ENCODE measurements at places on chromosomes 13 and 19.

GRCh38 chr13:99265162-99265800 lies 7.1 kb upstream of the GPR18 start:
- no peak for DNase-seq

- DNase-seq, result no peak
Measured at GRCh38 chr13:32857077-32857476, 159.1 kb upstream of the KL start.

DNA sequence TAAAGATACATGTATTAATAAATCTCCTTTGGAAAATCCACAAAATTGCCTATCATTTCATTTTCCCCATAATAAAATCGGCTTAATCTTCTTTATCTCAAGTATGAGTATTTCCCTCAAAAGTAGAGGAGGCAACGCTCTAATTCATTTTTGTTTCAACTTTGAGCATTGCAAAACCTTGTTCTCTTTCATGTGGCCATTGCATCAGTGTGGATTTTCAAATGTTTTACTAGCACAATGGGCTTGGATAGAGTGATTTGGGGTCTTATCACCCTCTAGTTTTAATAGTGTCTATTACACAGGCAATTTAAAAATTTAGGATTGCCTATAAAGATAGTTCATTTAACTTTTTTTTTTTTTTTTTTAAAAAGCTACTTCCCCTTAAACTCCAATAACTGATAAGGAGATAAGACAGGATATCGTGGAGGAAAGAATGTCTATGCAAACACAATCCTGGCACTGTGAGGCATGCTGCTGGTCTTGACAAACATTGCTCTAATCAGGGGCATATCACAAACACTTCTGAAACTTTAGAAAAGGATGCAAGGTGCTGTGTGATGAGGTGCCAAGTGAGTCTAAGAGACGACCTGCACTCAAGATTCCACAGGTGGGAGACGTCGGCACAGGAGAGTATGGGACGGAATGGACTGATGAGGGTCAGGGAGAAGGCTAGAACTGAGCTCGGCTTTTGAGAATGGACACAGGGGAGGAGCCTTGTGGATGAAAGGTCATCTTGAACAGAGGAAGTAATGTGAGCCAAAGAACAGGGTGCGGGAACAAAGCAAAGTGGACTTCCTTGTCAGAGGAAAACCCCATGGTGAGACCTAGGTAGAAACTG lies 199.7 kb downstream of the IRS2 start:
- no peak for DNase-seq

GRCh38 chr19:47881757-47882156 lies 4.4 kb downstream of the SULT2A1 start:
- DNase-seq, result no peak

GRCh38 chr19:14116918-14117578 lies 514 bp downstream of the PRKACA start:
- no peak for DNase-seq

GRCh38 chr19:10898633-10899032 lies 27.3 kb downstream of the CARM1 start:
- no peak for DNase-seq

DNA sequence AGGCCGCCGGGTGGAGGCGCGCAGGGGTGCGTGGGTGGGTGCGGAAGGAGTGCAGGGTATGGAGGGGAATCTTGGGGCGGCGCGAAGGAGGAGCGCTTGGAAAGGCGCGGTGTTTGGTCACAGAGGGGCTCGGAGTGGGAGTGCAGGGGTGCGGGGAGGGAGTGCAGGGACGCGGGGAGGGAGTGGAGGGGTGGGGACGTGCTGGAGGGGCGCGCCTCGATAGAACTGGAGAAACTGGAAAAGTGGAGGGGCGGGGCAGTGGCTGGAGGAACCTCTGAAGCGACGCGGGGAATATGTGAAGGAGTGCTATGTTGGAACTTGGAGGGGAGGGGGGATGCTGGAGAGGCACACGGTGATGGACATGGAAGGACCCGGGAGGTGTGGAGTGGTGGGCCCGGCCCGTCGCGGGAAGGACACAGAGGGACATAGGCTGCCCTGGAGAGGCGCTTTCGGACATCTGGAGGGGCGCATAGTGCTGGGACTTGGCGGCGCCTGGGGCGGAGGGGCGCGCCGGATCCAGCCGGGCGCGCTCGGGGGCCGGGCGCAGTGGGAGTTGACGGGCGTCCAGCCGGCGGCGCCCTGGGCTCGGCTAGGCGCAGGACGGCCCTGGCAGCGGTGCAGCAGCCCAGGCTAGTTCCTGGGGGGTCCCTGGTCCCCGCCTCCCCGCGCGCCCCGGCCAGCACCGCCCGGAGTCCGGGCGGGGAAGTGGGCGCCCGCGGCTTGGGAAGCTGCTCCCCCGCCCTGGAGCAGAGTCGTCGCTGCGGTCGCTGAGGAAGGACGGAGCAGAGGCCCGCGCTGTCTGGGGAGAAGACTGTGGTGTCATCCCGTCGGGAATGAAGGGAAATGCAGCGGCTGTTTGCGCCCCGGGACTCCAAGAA lies 20.8 kb upstream of the SGCG start:
- DNase-seq, result no peak

DNA sequence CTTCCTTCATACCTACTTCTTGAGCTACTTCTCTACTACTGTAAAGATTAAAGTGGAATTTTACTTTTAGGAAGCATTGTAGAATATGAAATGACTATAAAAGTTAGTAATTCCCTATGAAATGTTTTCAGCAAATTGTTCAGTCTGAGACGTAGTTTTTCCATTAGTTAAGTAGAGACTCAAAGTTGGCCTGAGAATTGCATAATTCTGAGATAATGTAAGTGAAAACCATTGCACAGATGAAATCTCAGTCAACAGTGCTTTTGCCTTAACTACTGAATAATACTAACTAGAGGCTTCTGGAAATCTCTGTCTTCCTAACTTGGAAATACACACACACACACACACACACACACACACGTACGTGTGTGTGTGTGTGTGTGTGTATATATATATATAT lies 125.9 kb downstream of the FGF14 start:
- no peak for DNase-seq

DNA sequence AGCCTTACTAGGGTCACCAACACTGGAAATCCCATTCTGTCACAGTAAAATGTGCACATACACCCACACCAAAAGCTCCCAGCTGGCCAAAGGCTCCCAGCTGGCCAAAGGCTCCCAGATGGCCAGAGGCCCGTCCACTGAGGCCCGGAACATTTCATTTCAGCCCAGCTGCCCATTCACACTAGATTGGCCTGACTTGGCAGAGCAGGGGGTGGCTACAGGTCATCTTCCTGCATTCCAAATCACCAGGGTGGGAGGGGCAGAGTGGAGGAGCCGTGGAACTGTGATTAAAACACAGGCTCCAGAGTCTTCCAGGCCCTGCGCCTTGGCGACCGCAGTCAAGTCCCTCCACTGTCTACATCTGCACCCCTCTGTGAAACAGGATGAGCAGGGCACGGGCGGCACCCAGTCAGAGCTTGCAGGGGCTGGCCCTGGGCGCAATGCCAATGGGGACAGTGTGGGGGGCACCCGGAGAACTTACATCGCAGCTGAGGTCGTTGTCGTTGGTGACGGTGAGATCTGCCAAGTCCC lies 10.1 kb upstream of the PRKD2 start:
- no peak for DNase-seq

- no peak for DNase-seq
Measured at GRCh38 chr19:34926685-34927375, at the start of gene ZNF30. TSS of gene ZNF30 (plus strand) at chr19:34926903. CDS start at chr19:34929948, 3,045 bp downstream.

DNA sequence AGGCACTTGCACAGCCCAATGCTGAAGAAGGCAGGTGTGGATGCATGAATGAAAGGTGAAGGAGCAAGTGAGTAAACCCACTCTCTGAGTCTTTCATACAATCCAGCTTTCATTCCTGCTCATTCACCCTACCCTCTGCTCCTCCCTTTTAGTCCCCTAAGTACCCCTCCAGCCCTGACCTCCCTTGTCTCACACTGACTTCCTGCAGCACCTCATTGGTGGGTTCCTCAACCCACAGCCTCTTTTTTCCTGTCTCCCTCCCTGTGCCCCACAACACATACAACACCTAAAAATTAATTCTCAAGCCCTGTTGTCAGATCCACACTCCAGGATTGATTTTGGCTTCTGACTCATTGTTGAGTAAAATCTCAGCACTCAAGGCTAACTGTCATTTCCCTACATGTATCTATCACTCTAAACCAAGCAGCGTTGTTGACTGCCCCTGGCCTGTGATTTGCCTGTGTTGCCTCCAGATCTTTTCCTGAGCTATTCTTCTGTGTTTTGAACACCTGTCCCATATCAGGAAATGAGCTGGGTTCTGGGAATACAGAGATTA lies 177.3 kb upstream of the SERP2 start:
- no peak for DNase-seq

GRCh38 chr13:51006067-51006845 lies 96.7 kb downstream of the RNASEH2B start:
- DNase-seq, result no peak

DNA sequence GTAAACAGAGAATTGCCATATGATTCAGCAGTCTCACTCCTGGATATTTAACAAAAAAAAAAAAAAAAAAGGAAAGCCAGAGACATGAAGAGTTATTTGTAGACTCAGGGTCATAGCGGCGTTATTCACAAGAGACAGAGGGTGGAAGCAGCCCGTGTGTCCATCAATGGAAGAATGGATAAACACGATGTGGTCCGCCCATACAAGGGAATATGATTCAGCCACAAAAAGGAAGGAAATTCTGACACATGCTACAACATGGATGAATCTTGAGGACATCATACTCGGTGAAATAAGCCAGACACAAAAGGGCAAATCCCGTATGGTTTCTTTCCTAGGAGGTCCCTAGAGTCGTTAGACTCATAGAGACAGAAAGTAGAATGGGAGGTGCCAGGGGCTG lies 14.8 kb downstream of the ACSBG2 start:
- no peak for DNase-seq

DNA sequence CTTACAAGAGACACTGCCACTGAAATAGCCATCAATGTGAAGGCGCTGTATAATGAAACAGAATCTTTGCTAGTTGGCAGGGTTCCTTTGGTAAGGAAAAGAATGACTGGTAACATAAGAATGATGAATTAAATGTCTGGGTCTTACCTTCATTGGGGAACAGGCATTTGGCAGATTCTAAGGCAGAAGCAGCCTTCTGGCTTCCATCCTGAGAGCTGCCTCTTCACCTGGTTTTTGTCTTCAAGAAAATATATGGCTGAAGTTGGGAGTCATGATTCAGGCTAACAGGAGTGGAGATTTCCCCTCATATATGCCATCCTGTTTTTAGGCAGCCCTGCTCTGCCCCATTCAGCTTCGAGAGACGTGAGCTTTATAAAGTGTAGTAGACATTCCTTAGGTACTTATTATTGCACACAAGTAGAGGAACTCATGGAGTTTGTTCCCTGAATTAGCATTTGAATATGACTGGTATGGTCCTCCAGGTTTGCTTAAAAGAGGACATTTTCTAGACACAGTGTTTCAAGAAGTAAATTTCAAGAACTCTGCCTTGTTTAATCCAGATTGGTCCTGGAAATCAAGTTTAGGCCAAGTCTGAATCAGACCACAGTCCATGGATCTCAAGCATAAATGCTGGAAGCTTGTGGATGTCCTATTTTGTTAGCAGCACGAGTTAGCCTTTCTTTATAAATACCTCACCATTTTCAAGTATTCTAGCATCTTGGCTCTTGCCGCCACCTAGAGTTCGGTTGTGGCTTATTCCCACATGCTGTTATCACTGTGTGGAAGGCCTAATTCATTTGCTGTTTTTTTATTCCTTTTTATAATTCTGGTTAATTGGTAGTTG lies 56.2 kb upstream of the AKAP11 start:
- peak; percentile 28 for DNase-seq

DNA sequence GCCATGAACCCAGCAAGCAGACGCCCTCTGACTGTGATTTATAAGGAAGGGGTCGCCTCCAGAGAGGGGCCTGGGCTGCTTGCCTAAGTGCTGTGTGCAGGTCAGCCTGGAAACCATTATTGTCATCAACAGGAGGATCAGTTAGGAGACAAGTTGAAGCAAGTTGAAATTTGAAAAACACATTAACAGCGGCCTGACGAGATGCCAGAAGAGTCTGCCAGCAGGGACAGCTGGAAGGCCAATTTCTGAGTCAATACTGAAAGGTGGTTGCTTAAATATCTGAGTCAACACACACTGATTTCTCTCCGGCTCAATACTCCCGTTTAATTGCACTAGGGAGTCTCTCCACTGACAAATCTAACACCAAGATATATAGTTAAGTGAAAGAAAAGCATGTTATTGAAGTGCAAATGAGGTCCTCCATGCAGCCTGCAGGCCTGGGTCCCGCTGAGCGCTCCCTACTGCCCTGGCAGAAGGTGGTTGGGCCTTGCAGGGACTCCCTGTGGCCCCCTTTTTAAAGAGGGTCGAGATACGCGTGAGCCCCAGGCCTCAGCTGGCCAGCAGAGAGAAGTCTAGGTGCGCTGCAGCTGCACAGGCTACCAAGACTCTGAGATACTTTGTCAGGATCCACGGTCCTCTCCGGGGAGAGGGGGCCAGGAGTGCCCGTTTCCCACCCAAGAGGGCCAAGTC lies 91.1 kb downstream of the RNASEH2B start:
- no peak for DNase-seq

GRCh38 chr13:25951831-25952230 lies 100.0 kb downstream of the SHISA2 start:
- DNase-seq, result no peak

DNA sequence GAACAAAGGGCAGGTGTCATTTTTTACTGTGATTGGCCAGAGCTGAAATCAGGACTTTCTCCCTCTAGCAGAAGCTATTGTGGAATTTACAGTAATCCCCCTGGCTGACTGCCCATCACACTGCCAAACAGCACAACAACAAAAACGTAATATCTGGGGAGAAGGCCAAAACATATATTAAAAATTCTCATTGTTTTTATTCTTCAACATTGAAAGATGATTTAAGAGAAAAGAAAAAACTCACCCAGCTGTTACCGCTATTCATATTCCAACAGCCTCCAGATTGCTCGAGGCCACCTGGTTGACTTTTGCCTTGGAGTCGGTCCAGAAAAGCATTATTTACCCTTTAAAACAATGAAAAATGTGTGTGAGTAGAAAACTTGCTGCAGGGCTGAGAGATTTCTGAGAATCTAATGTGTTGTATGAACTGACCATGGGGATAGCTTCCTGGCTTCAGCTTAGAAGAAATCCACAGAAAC lies 97.2 kb downstream of the EPSTI1 start:
- no peak for DNase-seq

GRCh38 chr13:112240076-112240475 lies 136.1 kb upstream of the SPACA7 start:
- DNase-seq, result no peak

DNA sequence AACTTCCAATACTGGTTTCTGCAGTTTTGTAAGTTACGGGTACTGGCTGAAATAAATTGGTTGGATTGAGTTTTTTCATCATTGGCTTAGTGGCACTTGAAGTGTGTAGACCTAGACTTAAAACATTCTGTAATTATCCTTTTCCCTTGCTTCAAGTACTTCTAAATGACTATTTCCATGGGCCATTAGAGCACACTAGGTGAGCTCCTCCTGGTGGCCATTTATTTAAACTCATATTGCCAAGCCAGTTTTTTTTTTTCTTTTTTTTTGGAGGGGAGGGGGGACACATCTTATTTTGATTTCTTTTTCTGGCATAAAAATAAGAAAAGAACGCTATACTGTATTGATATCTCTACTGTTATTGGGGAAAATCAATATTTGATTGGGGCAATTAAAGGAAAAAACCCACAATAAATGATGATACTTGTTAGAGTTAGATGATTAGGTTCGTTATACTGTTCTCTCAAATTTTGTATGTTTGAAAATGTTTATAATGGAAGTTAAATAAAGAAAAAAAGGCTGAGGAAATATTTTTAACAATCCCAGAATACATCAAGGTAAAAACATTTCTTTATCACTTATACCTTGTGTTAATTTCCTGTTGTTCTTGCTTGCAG lies 82.9 kb downstream of the PDS5B start:
- peak; percentile 65 for DNase-seq

All from hematopoietic multipotent progenitor cell treated with erythropoietin and hydrocortisone succinate and interleukin-3 and kit ligand, for 15 days (in vitro differentiated cells).